NCI-H187 (cell line): ENCODE measurements at places on chromosomes 16 and 17.

- DNase-seq, result no peak
Observed at GRCh38 chr17:80891397-80892018, 100.1 kb upstream of the CHMP6 start.

- DNase-seq, result no peak
Observed at GRCh38 chr16:64251742-64252141, 870.1 kb downstream of the CDH11 start.

DNA sequence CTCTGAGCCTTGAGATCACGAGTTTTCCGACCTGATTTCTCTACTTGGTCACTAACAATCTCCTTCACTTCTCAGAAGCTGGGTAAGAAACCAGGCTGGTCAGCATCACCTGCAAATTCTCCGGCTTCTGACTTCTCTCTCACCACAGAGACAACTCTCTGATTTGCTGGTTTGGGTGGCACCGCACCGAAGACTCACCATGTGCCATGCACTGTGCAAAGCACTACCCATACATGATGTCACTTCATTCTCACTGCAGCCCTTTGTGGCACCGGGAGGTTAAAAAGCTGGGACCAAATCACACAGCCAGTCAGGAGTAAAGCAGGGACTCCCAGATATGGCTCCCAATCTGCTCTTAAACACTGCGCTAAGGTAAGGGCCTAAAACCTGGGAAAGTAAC lies 647 bp downstream of the VAC14 start:
- DNase-seq, result no peak

DNA sequence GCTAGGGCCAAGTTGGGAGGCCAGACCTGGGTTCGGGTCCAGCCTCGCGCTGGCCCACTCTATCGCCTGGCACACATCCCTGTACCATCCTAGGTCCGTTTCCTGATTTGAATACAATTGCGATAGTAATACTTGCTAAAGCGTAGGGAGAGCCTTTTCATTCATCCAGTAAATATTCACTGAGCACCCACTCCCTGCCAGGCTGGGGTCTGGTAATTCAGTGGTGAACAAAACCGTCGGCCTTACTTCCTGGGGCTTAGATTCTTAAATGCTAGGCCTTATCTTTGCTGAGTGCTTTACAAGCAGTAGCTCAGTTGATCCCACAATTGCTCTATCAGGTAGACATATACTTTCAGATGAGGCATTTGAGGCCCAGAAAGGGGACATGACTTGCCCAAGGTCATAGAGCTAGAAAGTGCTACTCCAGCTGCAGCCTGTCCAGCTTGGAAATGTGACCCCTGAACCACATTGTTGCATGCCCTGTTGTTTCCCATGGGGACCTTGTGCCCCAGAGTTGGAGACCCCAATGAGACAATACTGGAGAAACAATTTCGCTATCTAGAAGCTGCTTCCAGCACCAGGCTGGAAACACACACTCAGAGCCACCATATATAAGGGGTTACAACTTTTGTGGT lies 691 bp downstream of the USB1 start:
- DNase-seq, result no peak

- DNase-seq, result no peak
Observed at GRCh38 chr16:81012974-81013373, 6.0 kb downstream of the CENPN start.

DNA sequence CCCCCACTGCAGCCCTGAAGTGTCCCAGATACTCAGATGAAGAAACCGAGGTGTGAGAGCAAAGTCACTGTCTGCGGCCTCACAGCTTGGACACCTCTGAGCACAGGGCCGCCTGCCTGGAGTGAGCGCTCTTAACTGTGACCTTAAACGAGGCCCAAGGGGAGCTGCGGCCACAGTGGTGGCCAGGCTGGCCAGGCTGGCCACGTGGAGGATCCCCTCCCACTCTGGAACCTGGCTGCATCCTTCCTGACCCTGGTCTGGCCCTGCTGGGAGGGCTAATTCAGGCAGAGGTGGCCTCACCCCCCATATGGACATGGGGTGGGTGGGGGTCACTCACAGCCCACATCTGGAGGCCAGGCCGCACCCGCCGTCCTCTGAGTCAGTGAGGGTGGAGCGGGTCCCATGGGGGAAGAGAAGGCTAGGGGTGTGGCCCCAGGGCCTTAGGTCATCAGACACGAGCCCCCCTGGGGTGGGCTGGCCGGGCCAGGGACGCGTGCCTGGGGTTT lies 6.6 kb downstream of the VASN start:
- DNase-seq, result no peak

DNA sequence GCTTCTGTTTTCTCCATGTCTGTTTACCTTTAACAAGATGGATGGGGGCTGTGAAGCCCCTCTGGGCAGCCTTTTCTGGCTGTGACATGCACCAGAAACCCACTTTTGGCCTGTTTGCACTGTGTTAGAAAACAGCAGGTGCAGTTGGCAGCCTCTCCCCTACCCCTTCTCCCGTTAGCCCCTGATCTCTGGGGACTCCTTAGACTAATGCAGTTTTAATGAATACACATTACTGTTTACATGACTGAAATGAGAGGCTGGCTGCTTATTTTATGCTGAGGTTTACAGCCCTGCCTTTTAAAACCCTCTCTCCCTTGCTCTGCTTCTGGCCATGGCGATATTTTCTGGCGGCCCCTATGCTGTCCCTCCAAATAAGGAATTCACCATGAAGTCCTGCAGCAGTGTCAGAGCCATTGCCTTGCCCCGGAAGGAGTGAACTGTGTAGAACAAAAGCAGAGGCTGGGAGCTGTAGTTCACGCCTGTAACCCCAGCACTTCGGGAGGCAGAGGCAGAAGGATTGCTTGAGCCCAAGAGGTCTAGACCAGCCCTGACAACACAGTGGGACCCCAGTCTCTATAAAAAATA lies 79.3 kb downstream of the PRKCB start:
- DNase-seq, result no peak

GRCh38 chr17:43976963-43977837 lies 23.5 kb upstream of the PYY start:
- DNase-seq, result no peak

- DNase-seq, result no peak
Observed at GRCh38 chr17:17941015-17941414, 31.2 kb downstream of the TOM1L2 start.

GRCh38 chr17:68053231-68054013 lies 17.9 kb downstream of the KPNA2 start:
- DNase-seq, result no peak

GRCh38 chr16:24943471-24943870 lies 71.7 kb downstream of the ARHGAP17 start:
- DNase-seq, result no peak

DNA sequence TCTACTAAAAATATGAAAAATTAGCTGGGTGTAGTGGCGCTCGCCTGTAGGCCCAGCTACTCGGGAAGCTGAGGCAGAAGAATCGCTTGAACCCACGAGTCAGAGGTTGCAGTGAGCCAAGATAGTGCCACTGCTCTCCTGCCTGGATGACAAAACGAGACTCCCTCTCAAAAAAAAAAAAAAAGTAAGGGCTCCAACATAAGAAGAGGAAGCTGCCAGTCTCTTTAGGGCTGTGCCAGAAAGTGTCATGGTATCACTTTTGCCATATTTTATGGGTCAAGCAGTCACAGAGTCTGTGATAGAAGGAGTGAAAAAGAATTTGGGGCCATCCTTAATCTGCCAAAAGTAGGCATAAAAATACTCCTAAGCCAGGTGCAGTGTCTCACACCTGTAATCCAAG lies 1.4 kb upstream of the PIPOX start:
- DNase-seq, result no peak

GRCh38 chr17:70552230-70552981 lies 383.1 kb downstream of the KCNJ2 start:
- peak; percentile 8 for DNase-seq

DNA sequence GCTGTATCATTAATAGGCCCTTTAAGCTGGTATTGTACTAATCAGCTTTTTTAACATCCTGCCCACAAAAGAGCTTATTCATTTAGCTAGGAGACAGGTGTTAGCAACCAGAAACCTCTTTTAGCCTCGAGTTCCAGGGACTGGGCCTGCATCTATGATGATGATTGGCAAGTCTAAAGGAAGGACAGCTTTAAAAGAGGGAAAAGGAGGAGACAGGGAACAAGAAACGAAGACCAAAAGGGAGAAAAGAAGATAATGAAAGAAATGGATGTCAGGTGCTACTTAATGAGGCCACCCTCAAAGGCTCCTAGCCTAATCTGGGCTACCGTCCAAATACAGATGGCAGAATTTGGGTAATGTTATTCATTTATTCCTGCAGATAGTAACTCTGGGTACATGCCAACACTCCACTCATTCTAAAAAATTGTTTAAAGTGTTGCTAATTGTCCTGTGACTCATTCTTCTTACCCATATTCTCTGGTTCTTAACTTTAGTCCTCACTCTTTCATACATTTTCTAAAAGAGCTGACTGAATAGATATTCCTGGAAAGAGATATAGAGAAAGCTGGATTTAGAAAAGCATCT lies 18.7 kb upstream of the RFFL start:
- DNase-seq, result no peak

DNA sequence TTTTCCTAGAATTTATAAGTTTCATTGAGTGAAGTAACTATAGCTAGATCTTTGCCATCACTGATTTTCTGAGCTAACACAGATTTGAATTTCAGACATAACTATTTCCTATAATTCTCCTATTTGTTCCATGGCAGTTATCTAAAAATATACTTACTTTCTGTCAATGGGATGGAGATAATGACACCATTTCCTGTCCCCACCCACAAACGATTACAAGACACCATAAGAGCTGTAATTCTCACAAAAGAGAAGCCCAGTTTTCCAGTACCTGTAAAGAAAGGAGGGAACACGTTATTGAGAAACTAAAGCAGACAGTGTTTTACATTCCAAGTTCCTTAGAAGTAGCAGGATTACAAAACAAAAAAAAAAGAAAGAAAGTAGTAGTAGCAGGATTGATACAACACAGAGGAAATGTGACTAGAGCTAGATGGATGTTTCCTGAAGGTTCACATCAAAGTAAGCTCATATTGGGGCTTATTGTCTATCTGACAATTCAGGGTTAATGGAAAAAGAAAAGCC lies 110.9 kb upstream of the TOB1 start:
- DNase-seq, result no peak

GRCh38 chr17:73052923-73053322 lies 39.6 kb downstream of the SLC39A11 start:
- DNase-seq, result no peak

GRCh38 chr17:17041018-17041521 lies 1.2 kb upstream of the MPRIP start:
- no peak for DNase-seq

GRCh38 chr17:50893183-50893993 lies 27.2 kb upstream of the TOB1 start:
- DNase-seq, result no peak

GRCh38 chr16:9660898-9661297 lies 521.3 kb downstream of the GRIN2A start:
- DNase-seq, result no peak

DNA sequence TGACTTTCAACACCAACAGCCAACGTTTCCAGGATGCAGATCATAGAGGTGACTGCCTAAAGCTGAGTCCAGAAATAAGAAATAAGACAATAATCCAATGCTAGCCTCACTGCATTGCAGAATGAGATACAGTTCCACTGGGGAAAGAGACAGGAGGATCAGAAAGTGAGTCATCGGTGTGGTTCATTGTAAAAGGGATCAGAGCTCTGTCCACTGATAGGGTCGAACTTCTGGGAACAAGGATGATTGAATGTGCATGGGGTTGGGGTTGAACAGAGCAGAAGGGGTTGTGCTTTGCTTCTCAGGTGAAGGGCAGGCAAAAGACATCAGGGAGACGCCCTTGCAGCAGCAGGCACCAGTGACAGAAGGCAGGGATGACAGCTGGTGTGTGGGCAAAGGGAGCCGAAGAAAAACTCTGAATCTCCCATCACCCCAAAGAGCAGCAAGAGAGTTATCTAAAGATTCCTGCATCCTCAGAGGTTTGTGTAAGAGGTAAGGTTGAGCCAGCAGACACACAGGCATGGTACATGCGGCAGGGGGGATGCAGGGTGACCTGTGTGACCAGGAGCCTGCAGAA lies 16.4 kb downstream of the CLEC10A start:
- no peak for DNase-seq
